Activated CD8-positive, alpha-beta T cell treated with anti-CD3 and anti-CD28 coated beads, Interleukin-2, amount 10 ng/mL, durations not matched to agents 7 days and 5 days (primary cell): ENCODE measurements at places on chromosomes 1 and 21.
A peak's percentile ranks its signal among the peaks of the same experiment; 100 is the strongest.

- no peak for DNase-seq
Observed at GRCh38 chr1:199691540-199691939, 336.0 kb upstream of the NR5A2 start.

- DNase-seq, result no peak
Observed at GRCh38 chr1:246742396-246742795, 18.2 kb downstream of the SCCPDH start.

- no peak for DNase-seq
Observed at GRCh38 chr1:17542645-17543044, 3.1 kb downstream of the ARHGEF10L start.

- peak; percentile 48 for DNase-seq
Observed at GRCh38 chr1:236395230-236395946, 1.3 kb downstream of the EDARADD start.

DNA sequence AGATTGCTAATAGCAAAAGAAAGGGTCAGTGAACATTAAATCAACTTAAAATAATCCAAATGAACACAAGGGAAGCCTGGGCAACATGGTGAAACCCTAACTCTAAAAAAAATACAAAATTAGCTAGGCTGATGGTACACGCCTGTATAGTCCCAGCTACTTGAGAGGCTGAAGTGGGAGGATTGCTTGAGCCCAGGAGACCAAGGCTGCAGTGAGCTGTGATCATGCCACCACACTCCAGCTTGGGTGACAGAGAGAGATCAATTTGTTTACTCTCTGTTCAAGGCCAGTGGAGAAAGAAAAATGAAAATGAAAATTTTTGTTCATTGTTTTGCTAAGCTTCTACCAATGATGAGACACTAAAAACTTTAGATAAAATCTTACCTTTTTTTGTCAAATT, 24.8 kb downstream of the WDR47 start:
- DNase-seq, result no peak

DNA sequence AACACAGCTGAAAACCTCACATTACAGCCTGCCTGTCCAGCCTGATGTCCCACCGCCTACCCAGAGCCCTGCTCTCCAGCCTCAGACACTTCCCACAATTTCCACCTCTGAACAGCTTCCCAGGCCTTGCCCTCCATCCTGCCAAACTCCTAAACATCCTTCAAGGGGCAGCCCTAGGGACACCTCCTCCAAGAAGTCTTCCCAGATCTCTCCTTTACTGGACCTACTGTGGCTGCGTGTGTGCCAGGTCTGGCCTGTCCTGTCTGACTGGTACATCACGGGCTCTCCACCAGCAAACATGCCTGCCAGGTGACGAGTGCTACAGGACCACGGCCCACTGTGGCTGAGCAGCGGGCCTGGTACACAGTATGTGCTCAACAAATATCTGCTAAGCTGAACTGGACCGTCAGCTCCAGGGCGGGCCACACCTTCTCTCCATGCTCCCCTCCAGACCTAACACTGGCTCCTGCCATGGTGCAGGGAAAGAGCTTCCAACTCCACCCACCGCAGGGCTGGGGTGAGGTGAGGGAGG, 28.8 kb downstream of the CHD5 start:
- DNase-seq, result no peak

DNA sequence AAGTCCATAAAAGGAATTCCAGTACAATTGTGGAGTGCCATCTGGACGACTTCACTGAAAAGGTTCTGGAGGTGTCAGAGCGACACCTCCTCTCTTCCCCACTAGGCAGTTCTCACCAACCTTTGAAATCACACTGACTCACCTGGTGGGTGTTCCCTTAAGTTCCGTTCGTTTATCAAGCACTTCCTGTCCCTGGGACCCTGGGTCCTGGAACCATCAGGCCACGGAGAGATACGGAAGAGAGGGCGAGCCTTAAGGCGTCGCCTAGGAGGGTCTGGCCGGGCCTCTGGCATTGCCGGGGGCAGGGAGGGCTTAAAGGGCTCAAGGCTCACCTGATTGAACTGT, 317 bp downstream of the SPAG17 start:
- DNase-seq, result no peak

- DNase-seq, result no peak
Observed at GRCh38 chr1:27624467-27625178, 10.4 kb downstream of the FGR start.

- no peak for DNase-seq
Observed at GRCh38 chr21:45546636-45547544, 4.7 kb upstream of the SLC19A1 start.

DNA sequence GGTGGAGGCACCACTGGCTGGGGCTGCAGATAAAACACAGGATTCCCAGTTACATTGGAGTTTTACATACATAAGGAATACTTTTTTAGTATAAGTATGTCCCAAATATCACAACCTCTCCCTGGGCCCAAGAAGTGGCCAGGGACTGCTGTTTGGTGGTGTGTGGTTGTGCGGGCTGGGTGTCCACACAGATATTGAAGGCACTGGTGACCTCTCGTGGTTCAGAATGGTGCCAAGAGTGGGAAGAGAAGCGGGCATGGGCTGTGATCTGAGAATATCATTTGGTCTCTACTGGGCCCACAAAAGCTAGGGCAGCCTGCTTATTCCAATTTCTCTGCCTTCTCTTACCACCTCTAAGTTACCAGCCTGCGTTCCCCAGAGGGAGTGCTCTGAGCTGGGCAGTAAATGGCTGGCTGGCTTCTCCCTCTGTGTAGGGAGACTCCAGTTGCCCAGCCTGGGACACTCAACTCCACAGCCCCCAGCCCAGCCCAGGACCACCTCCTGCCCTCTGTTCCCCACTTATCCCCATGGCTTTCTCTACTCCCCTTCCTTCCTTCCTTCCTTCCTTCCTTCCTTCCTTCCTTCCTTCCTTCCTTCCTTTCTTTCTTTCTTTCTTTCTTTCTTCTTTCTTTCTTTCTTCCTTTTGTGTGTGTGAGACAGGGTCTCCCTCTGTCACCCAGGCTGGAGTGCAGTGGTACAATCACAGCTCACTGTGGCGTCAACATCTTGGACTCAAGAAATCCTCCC, 42.8 kb upstream of the RD3 start:
- DNase-seq, result no peak

DNA sequence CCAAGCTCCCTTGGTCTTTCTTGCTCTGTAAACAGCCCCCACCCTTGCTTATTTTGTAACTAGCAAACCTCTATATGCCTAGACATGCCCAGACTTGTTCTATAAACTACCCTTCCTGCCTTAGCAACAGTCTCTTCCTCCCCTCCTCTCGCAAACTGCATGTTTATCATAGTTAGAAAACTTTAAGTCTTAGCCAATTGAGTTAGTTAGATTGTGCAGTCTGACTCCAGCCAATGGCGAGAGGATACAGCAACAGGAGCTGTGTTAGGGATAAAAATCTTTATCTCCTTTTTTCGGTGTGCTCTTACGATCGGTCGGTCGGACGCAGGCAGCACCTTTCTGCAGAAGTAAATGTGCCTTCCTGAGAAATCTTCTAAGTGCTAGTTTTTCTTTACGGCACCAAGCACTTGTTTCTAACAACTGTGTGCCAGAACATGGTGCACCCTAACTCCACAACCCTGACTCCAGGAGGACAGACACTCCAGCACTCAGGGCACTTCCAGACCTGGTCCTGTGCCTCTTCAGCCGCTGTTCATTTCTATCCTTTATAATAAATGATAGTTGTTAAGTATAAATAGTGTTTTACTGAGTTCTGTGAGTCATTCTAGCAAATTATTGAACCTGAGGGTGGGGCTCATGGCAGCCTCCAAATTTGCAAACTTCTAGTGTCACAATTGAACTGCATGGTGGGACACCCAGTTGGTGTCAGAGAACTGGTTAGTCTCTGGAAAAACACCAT, 25.7 kb upstream of the GNG4 start:
- no peak for DNase-seq

DNA sequence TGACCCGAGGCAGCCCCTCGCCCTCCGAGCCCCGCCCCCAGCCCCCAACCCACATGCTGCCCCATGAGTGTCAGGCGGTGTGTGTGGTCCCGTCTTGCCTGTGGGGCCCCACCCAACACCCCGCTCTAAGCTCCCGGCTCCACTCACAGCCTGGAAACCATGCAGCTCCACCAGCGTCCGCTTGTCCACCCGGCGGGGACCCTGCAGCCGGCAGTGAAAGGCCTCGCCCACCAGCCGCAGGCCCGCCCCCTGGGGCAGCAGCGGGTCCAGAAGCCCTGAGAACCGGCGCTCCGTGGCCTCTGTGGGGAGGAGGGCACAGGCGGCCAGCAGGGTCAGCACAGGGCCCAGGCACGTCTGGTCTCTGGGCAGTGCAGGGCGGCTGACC, 2.7 kb downstream of the C1QTNF12 start:
- no peak for DNase-seq

DNA sequence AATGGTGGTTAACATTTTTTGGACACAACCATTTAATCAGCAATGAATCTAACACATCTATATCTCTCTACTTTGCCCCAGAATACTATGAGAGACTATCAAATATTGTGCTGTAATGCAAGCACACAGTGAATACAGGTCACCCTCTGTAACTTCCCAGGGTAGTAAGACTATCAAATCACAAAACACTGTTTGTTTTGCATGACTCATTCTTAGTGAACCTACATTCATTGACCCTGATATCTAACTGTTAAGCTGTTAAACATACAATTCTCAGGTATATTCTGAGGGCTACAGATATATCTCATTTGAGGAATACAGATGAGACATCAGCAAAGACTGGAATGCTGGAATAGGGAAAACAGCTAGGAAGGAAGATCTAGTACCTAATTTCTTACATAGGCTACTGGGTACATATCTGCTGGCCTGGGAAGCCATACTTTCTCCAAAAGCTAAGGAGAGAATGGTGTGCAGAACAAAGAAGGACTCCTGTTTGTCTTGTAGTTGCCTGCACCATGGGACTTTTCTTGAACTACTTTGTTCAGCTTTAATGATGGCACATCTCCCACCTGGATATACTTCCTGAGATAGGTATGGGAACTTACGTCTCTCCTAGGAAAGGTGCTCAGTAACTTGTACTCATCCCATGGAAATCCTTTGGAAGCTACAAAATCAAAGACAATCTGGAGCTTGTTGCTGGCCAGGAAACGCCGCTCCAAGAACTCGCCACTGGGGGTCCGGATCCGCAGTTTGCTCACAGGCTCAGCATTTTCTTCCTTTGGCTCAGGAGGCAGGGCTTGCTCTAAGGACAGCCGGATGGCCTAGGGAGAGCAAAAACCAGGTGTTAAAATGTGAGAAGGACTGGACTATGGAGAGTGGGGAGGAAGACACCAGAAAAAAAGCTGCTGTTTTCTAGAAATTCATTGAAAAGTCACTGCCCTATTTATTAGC, 51.9 kb upstream of the DMRTA2 start:
- DNase-seq, result no peak

GRCh38 chr1:35539073-35539823, 18.0 kb downstream of the KIAA0319L start:
- DNase-seq, result peak; percentile 71
